ENCODE measurements at places on chromosomes 5 and 9.

- no peak for DNase-seq
Measured at GRCh38 chr9:16257604-16258003, 612.9 kb downstream of the BNC2 start.

DNA sequence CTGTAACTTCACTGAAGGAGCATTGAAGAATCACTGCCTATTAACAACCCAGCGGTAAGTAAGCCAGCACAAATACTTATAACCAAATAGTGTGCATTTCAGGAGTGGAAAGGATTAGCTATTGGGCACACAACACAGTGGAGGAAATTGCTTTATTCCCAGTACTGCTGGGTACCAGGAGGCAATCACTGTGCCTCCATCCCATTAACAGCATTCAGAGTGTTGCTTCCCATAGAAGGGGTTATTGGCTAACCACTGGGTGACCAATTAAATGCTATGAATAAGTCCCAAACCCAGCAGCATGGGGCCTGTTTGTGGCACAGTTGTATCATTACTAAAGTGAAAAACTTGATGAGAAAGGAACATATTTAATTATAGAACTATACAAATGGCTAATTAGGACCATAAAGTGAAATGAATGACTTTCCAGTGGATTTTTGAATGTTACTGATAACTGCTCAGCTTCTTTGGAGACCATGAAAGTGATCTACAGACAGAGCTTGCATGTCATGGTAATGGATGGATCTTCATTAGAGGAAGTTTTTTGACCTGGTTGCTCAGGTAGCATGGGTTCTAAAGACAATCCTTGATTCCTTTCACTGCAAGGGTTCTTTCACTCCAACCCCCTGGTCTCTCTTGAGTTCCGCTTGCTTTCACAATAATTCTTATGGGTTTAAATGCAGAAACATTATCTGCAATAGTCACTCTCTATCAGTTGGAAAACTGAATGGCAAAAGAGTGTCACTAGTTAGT lies 413.3 kb upstream of the RORB start:
- DNase-seq = no peak

- no peak for DNase-seq
Measured at GRCh38 chr5:151151793-151152192, 5.8 kb downstream of the ANXA6 start.

GRCh38 chr5:175718401-175719108 lies 60.7 kb downstream of the HRH2 start:
- peak; percentile 12 for DNase-seq

GRCh38 chr9:36363448-36363847 lies 36.6 kb downstream of the RNF38 start:
- DNase-seq = no peak

- no peak for DNase-seq
Measured at GRCh38 chr9:133650026-133650425, 13.9 kb downstream of the DBH start.

DNA sequence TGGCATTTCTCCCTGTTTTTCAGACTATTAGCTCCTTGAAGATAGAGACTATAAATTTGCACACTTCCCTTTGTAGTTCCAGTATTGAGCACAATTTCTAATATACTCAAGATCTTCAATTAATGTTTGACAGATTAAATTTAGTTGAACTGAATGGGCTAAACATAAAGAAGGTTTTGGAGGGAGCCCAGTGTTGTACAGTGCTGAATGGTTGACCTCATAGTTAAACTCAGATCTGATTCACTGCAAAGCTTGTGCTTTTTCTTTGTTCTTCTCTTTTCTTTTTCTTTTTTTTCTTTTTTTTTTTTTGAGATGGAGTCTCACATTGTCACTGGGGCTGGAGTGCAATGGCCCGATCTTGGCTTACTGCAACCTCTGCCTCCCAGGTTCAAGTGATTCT lies 411.7 kb upstream of the ZNF462 start:
- DNase-seq = no peak

Data from foreskin keratinocyte (primary cell).